ENCODE measurements at places on chromosomes 6 and 20.
A peak's percentile ranks its signal among the peaks of the same experiment; 100 is the strongest.

DNA sequence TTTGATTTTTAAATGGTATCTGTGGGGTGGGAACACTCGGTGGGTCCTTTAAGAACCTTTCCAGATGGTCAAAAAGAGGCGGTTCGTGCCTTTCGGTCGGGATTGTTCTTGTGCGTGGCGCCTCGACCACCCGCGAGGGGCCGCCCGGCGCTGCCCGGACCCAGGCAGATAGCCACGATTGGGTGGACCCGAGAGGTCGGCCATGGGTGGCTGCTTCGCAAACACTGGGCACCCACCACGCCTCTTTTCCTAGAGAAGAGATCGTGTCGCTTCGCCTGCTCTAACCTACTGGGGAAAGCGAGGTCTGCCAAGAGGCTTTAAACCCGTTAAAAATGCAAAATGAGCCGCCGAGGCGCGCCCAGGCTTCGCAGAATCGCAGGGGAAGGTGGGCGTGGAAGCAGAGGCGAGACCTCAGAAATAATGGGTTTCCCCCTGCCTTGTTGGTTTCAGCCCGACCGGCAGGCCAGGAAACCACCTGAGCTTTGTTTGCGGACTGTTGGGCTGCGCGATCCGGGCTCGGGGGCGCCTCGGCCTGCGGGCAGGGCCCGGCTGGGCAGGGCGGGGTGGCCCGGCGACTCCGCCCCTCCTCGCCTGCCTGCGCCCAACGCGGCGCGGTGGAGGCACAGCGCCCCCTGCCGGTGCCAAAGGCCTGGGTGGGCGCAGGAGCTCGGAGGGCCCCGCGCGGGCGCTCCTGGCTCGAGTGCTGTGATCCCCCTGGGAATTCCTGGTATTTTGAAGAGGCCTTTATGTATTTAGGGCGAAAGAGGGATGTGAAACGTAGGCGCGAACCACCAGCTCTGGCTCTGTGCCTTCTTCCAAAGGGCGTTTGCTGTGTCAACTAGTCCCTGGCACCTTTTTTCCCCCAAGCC lies 1.6 kb downstream of the MARCKS start:
- peak; percentile 82 for DNase-seq

- no peak for DNase-seq
Measured at GRCh38 chr6:31114541-31114878, at the start of gene PSORS1C1. Gene PSORS1C1 (plus strand): TSS chr6:31114800. CDS start chr6:31129633, 14,833 bp downstream.

DNA sequence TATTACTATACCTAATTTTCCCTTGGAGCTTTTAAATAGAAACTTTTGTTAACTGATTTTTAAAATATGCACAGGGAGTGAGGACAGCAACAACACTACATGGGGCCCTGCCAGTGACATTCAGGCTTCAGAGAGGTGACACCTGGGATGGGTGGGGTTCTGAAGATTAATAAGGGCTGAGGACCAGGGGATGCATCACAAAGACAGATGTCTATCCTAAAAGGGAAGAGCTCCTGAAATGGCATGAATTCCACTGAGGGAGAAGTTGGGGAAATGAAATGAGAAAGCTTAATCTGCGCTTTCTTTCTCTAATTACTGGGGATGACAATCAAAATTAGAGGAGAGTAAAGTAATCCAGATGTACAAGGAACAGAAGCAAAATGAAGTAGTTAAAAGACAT lies 162.8 kb downstream of the BTBD9 start:
- no peak for DNase-seq

- no peak for DNase-seq
Measured at GRCh38 chr6:112745765-112746164, 398.6 kb downstream of the RFPL4B start.

DNA sequence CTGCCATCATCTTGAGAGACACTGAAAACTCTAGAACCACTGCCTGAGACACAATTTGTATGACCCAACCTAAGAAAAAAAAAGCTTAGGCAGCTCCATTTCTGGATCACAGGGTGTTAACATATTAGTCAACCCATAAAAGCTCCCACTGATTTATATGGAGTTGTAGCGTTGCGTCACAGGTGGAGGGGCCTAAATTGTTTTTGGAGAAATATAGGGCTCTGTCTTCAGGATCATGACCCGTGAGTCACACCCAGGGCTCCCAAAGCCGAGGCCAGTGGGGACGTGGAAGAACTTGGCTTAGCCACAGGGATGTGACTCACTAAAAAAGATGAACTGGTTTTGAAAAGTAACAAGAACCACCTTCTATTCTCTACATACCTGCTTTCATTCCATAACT lies 116.5 kb upstream of the BMP2 start:
- DNase-seq, result no peak

- no peak for DNase-seq
Measured at GRCh38 chr20:29740951-29741593, 1516.4 kb upstream of the DEFB115 start.

DNA sequence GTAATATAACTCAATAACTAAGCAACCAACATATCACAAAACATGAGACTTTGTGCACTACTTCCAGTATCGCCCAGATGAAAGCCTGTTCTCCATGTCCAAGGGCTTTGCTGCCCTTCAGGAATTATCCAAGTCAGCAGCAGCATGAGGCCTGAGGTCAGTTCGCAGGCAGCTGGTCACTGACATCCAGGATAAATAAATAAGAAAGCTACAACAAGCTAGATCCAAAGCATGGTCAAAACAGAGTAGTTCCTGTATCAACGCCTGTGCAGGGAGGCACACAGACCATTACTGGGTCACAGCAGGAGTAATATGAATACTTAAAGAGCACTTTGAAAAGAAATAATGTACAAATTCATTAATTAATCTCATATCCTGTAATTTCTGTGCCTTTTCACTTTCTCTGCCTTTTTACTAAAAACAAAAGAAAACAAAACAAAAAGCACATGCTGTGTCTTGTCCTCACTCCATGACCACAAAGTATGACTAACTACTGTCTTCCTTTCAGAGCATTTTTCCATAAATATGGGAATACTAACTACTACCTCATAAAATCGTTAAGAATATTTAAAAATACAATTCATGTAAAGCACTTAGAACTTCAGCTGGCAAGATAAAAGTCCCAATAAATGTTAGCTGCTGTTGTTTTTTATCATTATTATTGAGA lies 374.9 kb upstream of the IRAK1BP1 start:
- DNase-seq, result no peak

DNA sequence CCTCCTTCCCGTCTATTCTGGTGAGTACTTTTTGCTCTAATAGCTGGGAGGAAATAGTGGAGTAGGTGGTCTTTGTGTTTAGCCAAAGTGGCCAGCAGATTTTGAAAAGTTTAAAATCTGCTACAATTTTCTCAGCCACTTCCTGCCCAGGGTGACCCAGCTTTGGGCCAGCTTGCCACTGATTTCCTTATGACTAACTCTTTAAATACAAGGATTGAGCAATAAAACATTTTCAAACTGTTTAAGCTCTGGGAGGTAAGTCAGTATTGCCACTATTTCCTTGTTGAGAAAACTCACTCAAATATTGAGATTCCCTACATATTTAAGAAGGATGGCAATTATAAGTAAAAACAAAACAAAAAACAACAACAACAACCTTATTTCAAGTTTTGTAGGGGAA lies 54.5 kb downstream of the TRMT11 start:
- DNase-seq, result no peak

- peak; percentile 65 for DNase-seq
Measured at GRCh38 chr6:34459899-34460593, 5.8 kb upstream of the PACSIN1 start.

- DNase-seq, result peak; percentile 30
Measured at GRCh38 chr6:107843400-107843799, 19.3 kb upstream of the SCML4 start.

- peak; percentile 74 for DNase-seq
Measured at GRCh38 chr6:45922728-45923351, 92.8 kb downstream of the CLIC5 start.

DNA sequence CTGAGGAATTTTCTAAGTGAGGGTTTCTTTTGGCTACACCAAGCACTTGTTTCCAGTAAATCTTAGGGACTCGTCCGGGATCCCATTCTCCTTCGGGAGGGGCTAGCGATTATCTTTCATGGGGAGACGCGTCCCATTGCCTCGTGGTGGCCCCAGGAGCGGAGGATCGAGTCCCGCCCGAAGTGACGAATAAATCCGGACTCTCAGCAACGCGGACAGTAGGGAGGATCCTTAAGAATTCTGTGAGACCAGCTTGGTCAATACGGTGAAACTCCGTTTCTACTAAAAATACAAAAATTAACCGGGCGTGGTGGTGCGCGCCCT lies 69.1 kb upstream of the PRSS16 start:
- DNase-seq, result peak; percentile 17

- no peak for DNase-seq
Measured at GRCh38 chr6:125984311-125984710, 2.0 kb upstream of the TRMT11 start.

- DNase-seq, result no peak
Measured at GRCh38 chr6:119887666-119888065, 538.1 kb upstream of the MAN1A1 start.

DNA sequence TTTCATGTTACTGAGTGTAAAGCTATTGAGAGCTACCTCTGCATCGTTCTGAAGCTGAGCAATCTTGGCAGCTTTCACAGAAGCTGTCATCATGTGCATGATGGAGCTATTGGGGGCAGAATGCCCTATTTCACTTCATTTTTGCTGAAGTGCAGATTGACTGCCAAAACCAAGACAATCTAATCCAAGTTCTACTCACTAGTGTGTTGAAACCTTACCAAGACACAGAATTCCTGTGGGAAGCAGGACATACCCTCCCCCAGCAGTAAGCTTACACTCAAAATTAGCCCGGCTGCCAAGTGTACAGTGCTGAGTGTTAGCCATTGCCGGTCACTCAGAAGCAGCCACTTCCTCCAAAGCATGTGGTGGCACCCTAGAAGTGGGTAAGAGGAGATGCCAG lies 177.3 kb upstream of the TENT5A start:
- DNase-seq, result no peak

DNA sequence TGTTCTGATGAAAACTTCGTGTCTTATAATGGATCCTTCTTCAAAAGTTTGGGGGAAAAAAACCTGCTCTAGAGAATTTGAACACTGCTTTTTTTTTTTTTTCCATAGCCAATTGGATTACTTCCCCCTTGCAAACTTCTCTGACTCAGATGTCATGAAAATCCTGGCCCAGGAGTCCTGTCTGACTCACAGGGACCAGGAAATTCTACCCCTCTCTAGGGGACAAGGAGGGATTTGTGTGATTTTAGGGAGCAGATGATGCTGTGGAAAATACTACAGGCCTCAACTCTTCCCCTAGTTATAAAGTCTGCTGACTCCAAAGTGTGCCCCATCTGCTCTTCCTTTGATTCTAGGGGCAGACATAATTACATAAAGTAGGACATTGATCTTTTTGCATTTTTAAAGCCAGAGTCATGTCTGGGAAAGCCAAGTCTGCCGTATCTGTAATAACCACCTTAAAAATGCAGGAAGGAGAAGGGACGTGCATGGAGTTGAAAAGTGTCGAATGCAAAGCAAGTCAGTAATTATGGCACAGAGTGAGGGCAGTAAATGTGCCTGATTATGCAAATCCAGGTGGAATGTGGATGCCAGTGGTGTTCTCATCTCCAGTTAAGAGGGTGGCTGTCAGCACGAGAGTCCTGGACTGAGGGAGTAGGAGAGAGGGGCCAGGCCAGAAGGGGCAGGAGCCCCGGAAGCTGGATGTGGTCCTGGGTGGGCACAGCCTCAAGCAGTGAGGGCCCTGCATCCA lies 144.3 kb upstream of the SULF2 start:
- no peak for DNase-seq

DNA sequence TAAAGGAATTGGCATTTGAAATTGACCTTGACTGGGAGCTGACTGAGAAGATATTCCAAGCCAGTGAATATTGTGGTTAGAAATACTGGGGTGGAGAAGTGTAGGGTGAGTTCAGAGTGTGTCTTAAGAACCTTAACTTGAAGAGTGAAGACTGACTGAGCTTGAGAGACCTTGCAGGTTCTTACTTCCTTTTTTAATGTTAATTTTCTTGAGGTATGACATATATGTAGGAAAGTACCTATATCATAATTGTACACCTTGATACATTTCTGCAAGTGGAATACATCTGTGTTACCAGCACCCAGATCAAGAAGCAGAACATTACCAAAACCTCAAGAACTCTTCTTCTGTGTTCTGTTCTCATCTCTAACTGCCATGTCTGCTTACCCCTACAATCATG lies 11.0 kb downstream of the DHX35 start:
- no peak for DNase-seq

DNA sequence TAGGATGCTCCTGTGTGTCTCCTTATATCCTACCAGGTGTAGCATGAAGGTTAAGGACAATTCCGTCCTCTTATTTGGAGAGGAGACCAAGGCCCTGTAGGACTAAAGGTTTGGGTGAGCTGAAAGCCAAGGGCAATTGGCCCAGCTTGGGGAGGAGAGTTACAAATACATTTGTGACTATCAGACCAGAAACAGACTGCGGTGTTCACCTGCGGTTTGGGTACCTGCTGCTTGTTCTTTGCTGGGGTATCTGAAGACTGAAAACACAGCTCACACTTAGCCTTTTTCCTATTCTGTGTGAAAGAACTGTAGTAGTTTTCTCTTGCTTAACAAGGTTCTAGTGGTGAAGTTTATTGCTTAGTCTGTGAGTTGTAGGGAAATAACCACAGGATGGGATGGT lies 55.0 kb downstream of the ESR1 start:
- DNase-seq, result no peak

GRCh38 chr20:58891086-58891717 lies 38.7 kb downstream of the GNAS start:
- DNase-seq, result peak; percentile 74

DNA sequence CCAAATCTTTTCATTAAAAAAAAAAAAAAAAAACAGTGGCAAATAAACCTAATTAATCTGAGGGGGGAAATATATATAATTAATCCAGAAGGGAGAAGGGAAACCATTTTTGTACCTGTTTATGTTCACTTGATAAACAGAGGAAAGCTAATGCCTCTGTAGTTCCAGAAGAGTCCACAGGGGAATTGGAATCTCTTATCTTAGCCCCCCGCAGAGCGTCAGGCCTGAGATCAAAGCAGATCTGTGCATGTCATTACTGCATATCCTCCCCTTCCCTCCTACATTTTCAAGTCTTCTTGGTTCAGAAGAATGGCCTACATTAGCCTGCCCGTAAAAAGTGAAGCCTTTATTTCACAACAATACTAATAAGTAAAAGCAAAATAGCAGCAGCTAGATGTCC lies 157.2 kb downstream of the PTPRT start:
- no peak for DNase-seq

DNA sequence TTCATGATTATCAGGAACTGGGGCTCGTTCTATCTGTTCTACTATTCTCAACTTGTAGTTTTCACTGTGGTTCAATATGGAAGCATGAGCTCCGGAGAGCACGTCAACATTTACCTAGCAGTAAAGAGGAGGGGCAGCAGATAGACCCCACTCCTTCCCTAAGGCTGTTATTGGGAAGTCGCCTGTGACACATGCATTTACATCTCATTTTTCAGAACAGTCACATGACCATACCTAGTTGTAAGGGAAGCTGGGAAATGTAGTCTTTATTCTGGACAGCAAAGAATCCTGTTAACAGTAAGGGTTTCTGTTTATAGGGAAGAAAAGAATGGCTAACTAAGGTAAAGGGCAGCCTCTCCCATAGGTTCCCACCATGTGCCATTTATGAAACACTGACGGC lies 158.3 kb downstream of the ZFP64 start:
- DNase-seq, result no peak

GRCh38 chr6:33216117-33216649 lies 7.9 kb downstream of the RING1 start:
- DNase-seq, result no peak
